ENCODE measurements at places on chromosomes 3 and 15.
A peak's percentile ranks its signal among the peaks of the same experiment; 100 is the strongest.

GRCh38 chr15:66188464-66188863 lies 65.1 kb downstream of the MEGF11 start:
- DNase-seq: peak; percentile 47

DNA sequence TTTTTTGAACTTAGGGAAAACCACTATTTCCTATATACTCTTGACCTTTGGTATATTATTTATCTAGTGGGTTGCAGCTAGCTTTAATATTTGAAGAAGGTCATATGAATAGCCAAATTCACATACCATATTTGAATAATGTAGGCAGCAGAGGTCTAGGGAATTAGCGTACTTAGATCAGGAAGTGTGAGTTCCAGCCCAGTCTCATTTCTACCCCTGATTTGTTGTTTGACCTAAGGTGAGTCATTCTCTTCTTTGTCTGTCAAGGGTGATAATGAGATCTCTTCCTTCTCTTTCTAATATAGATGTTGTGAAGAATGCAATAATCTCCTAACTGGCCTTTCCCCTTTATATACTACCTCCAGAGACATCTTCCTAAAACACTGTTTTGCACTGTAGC lies 36.6 kb upstream of the ZPLD1 start:
- no peak for DNase-seq

DNA sequence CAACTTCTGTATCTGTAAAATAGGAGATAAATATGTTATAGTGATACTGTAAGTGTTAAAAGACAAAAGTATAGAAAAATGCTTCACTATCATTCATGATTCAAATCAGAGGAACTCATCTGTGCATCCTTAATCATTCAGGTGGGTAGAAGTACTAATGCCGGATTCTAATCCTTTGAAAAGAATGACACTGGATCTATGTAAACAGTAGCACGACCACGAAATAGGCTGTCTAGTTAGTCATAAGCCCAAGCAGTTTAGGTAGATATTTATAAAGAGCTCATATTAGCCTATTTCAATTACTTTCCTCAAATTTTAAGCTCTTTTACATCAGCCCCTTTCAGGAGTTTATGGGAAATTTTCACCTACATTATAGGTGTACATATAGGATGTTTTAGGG lies 437.9 kb downstream of the SOX2 start:
- DNase-seq: no peak

DNA sequence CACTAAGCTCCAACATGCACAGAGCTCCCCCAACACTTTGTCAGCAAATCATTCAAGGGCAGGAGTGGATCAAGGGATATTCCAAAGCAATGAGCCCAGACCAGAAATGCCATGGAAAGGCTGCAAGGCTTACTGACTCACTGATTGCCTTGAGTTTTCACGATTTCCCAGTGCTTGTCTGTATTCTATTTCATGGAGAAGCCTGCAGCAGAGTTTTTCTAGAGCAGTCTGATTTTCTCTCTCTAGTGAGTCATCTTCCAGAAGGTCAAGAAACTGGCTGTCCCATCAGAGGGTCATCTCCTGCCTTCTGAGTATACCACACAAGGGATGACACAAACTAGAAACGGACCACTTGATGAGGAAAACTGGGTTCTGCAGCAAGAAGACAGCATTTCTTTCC lies 16.5 kb downstream of the LMCD1 start:
- DNase-seq: no peak

DNA sequence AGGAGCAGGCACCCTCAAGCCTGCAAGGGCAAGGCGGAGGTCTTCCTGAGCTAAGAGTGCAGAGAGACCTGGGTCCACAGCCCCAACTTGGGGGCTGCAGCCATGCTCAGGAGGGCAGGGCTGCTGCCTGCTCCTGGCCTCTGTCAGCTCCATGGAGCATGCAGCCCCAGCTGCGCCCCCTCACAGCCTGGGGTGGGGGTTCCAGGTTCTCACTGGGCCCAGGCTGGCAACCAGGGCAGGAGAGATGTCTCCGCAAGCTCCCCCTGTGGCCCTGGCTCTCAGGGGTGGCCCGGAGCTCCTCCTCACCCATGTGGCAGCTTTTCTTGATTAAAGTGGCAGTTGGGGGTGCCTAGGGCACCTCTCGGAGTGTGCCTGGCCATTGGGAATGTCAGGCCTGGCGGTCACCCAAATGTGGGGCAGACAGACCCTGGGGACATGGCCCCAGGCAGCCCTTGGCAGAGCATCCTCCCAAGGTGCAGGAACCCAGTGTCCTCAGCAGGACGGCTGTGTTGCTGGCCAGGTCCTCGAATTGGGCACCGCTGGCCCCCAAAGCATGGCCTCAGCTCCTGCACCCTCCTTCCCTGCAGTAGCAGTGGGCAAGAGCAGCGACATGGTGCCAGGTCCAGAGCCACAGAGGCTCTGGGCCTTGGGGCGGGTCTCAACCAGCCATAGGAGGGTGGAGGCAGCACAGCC lies 210.1 kb upstream of the MLF1 start:
- DNase-seq: no peak

- no peak for DNase-seq
Measured at GRCh38 chr15:70319466-70319865, 221.7 kb upstream of the TLE3 start.

DNA sequence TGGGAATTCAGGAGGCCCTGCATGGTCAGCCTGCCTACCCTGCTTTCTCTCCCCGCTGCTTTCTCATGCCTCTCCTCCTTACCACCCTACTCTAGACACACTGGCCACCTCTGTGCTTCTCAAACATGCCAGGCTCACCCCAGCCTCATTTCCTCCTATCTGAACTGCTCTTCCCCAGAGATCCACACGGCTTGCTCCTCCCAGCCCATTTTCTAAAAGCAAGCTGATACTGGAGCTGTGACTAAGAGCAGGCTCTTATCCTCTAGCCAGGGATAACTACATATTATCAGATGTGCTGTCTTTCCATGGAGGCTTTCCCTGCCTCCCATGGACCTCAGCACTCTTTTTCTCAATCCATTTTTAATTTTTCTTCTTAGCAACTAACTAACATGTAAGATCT lies 85.9 kb downstream of the BOC start:
- no peak for DNase-seq

DNA sequence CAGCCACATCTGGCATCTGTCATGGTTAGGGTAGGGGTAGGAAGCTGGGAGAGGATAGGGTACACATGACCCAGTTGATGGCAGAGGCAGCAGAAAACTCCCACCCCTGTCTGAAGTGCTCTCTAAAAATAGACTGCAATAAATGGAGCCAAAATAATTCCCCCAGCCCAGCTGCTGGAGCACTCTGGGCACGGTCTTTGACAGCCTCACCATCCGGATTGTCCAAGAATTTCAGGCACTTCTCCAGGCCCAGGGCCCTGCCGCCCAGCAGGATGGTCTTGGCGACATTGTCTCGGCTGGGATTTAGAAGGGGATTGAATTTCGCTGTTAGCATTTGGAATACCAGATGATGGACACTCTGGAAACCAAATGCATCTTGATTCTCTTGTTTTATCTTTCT lies 103.7 kb downstream of the IQSEC1 start:
- peak; percentile 13 for DNase-seq

- DNase-seq: no peak
Measured at GRCh38 chr3:143586576-143586975, 261.7 kb downstream of the SLC9A9 start.

GRCh38 chr15:63539521-63539920 lies 35.1 kb downstream of the USP3 start:
- DNase-seq: no peak

GRCh38 chr3:6719999-6720398 lies 140.9 kb upstream of the GRM7 start:
- no peak for DNase-seq

GRCh38 chr15:66221126-66221525 lies 32.4 kb downstream of the MEGF11 start:
- no peak for DNase-seq

GRCh38 chr3:20215636-20216035 lies 29.6 kb upstream of the SGO1 start:
- no peak for DNase-seq

DNA sequence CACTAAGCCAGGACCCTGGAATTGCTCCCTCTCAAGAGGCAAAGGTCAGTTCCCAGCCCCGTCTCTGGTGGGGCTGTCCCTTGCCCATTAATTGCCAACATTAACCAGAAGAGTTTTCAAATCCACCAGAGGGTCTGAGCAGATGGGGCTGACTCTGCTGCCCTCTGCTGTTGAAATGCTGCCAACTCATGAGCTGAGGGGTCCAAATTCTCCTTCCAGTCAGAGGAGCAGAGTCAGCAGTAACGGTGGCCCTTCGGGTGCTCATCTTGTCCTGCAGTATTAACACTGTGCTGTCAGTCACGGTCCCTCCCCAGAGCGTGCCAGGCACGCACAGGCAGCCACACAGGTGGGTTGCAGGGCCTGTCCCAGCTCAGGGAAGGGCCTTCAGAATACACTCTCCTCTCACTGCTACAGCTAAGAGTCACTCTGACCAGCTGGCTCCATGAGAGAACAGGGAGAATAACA lies 10.7 kb upstream of the SPTBN5 start:
- peak; percentile 24 for DNase-seq

- DNase-seq: no peak
Measured at GRCh38 chr3:197522183-197522715, 33.5 kb downstream of the BDH1 start.

DNA sequence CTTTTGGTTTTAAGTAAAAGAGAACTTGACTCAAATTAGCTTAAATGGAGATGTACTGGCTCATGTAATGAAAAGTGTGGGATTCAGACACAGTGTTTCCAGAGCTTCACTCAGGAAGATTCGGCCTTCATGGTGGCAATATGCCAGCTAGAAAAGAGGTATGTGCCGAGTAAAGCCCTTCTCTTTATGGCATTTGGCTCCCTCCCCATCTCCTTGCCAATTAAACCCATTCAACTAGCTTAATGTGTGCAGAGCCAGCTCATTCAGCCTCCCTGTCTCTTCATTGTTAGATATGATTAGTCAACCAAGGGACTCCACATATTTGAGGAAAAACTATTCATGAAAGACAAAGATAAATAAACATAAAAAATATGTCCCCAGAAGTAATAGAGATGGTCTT lies 15.0 kb upstream of the TRANK1 start:
- peak; percentile 9 for DNase-seq

- DNase-seq: peak; percentile 10
Measured at GRCh38 chr3:46998121-46998851, 18.8 kb downstream of the NBEAL2 start.

DNA sequence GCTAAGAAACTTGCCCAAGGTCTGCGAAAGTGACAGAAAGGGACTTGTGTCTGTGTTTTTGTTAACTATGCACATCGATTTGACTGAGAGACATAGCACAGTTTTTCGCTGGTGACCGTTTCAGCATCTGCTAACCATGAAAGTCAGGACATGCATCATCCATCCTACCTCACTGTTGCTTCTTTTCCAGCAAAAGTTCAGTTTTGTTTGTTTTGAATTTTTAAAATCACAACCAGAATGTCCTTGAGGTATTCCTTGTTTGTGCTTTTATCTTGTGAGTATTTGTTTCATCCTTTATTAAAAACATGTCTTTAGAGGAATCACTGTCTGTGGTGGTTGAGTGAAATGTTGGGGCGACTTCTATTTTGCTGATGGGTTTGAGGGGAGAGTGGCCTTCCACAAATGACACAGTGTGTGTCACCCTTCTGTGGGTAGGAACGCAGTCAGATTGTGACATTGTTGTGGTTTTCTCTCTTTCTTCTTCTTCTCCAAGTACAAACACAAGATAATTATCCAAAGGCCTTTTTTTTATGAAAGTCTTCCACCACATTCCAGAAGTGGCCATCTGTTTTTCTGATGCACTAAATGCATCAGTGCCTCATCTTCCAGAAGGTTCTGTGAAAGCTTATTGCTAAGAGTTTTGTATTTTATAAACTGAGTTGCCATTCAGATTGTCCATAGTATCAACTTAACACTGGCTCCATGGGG lies 214.4 kb upstream of the NR2E3 start:
- no peak for DNase-seq

- peak; percentile 57 for DNase-seq
Measured at GRCh38 chr15:57138349-57138788, 219.9 kb downstream of the TCF12 start.

- no peak for DNase-seq
Measured at GRCh38 chr3:171456765-171457606, 3.2 kb downstream of the TNIK start.

DNA sequence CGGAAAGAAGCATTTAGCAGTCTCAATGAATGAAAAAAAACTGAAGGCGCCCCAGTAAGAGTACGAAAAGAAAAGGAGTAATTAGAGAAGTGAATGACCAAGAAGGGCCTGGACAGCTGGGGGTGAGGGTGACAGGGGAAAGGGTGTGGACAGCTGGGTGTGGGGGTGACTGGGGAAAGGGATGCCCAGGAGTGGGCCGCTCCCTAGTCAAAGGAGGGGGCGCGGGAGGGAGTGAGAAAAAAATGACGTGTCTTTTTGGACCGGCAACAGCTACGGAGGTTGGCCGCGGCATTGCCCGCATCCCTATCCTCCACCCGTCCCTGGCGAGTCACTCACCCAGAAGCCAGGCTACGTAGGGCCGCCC lies 274 bp upstream of the ZCWPW2 start:
- no peak for DNase-seq

DNA sequence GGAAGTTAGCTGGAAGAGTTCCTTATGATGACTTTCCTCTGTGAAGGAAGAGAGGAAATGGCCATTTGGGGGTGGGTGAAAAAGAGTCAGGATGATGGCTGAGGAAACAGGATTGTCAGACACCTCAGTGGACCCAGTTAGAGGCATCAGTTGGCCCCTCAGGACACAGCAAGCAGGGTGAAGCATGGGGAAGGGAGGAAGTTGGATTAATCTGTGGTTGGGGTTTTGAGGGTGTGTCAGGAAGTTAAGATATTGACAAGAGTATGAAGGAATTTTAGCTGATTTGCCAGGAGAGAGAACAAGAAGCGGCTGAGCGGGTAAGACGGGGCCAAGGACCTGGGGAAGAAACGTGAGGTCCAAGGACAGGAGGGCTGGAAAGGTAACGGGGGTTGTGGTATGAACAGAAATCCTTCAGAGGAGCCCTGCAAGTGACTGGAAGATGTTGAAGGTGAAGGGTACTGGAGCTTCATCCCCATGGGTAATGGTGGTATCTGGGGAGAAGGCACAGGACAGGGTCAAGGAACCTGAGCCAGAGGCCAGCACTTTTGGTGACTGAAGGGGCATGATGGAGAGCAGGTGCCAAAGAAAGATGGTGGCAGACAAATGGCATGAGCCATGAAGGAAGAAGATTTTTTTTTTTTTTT lies 2.7 kb downstream of the UQCC5 start:
- DNase-seq: no peak

GRCh38 chr15:88649286-88649733 lies 10.5 kb downstream of the ISG20 start:
- no peak for DNase-seq
